ENCODE measurements at places on chromosomes 5 and 9.

DNA sequence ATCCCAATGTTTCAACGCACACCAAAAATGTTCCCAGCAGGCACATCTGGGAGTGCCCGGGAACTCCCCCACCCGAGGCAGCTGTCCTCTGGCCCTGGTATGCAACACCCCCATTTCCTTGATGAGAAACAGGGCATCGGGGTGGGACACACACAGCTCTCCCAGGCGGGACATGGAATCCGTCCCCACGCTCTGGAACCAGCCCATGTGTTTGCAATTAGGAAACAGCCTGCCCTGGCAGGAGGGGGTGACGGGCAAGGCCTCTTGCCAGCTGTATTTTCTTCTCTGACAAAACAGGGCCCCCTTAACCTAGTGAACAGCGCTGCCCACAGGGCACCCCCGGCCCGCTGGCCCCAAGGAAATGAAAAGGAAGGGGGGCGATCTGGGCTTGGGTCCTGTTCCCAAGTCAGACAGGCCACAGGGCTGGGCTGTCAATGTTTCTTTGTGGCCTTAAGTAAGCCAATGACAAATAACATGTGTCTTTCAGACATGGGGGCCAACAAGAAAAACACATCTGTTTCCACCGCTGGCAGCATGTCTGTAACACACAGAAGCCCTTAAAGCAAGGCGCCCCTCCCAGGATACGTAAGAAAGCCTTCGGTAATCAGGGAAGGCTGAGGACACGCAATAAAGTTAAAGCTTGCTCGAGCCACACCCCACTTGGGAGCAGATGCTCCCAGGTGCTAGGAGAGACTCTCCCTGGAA, 125.3 kb downstream of the ROR2 start:
- no peak for DNase-seq

DNA sequence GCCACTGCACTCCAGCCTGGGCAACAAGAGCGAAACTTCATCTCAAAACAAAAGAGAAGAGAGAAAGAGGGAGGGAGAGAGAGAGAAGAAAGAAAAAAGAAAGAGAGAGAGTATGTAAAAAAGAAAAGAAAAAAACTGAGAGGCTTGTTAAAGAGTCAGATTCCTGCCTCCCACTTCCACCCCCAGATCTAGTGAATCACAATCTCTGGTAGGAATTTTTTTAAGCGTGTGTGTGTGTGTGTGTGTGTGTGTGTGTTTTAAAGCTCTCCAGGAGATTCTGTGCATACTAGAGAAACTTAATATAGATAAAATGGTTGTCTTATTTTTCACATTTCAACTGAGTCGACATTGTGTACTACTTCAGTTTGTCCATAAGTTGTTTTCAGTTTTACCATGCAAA, 32.0 kb downstream of the SAR1B start:
- no peak for DNase-seq

GRCh38 chr5:138936-139335, 47.0 kb downstream of the PLEKHG4B start:
- no peak for DNase-seq

GRCh38 chr5:154044099-154044498, 5.3 kb downstream of the MFAP3 start:
- DNase-seq = no peak

DNA sequence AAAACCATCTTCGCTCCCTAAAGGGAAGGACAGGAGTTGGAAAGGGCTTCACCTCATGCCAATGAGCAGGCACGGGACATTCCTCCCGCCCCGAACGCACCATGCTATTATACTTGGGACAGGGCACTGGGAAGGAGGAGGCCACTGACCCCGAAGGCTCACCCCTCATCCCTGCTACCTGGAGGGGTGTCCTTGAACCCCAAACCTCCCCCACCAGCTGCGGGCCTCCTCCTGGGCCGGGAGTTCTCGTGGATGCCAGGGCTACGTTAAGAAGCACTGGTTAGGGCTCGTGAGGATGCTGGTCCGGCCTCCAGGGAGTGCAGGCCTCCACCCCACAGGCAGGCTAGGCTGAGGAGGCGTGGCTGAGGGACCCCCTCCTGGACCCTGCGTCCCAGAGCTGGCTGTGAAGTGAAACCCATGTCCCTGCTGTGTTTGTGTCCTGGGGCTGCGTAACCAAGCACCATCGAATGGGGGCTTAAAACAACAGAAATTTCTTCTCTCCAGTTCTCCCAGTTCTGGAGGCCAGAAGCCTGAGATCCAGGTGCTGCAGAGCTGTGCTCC, 111.0 kb upstream of the SARDH start:
- no peak for DNase-seq

DNA sequence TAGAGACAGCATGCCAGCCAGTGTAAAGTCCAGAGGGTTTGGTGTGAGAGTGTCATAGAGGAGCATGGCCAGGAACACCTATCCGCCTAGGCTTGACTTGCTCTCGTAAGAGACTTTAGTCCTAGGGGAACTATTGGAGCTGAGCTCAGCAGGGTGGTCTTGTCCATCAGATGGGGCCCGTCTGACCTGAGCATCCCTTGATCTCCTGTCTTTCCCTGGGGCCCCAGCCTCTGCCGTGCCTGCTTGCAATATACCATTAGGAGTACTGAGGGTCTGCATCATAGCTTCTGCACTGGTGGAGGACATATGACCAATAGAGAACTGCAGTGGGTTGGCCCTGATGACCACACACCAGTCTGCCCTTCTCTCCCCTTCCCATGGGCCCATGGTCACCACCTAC, 251.0 kb downstream of the TUSC1 start:
- no peak for DNase-seq

DNA sequence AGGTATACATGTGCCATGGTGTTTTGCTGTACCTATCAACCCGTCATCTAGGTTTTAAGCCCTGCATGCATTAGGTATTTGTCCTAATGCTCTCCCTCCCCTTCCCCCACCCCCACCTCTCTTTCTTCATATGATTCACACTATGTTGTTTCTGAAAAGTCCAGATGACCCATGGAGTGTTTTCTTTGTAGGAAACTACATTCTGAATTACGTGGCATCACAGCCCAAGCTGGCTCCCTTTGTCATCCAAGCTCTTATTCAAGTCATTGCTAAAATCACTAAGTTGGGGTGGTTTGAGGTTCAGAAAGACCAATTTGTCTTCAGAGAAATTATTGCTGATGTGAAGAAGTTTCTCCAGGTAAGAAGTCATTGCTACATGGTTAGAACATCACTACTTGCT, 30.4 kb downstream of the RANBP17 start:
- no peak for DNase-seq

DNA sequence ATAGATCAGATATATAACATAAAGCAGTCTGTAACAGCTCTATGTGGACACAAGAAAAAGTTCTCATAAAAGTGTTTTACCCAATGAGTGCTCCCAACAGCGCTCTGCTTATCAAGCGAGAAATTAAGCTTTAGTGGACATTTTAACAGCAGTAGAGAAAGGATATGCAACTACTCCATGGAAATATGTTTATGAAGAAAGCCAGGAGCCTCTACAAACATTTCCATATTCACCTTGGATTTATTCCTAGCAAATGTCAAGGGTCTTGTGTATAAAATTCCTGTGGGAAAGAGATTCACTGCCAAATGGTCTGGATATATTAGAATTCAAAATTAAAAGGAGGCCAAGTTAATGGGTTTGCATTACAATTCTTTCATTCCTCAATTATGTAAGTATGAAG, 66.5 kb downstream of the DTWD2 start:
- no peak for DNase-seq
